ENCODE measurements at places on chromosomes 3 and 15. TPM values are rescaled to one million over a fixed set of nuclear protein-coding genes. Genes with fewer than 3 reads are reported as not detected.

The SPTSSB gene
- 4.5 TPM for total RNA-seq

The ZBBX gene
- total RNA-seq = not detected

DNA sequence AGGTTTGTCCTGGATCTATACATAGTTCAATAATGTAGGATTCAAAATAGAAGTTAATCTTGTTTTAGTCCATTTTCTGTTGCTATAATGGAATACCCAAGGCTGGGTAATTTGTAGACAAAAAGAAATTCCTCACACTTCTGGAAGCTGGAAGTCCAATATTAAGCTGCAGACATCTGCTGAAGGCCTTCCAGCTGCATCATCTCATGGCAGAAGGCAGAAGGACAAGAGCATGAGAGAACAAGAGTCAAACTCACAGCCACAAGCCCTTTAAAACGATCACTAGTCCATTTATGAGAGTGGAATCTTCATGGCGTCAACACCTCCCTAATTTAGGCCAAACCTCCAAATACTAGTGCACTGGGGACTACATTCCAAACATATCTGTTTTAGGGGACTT is 669.3 kb downstream of the ROBO2 start:
- DNase-seq = no peak

DNA sequence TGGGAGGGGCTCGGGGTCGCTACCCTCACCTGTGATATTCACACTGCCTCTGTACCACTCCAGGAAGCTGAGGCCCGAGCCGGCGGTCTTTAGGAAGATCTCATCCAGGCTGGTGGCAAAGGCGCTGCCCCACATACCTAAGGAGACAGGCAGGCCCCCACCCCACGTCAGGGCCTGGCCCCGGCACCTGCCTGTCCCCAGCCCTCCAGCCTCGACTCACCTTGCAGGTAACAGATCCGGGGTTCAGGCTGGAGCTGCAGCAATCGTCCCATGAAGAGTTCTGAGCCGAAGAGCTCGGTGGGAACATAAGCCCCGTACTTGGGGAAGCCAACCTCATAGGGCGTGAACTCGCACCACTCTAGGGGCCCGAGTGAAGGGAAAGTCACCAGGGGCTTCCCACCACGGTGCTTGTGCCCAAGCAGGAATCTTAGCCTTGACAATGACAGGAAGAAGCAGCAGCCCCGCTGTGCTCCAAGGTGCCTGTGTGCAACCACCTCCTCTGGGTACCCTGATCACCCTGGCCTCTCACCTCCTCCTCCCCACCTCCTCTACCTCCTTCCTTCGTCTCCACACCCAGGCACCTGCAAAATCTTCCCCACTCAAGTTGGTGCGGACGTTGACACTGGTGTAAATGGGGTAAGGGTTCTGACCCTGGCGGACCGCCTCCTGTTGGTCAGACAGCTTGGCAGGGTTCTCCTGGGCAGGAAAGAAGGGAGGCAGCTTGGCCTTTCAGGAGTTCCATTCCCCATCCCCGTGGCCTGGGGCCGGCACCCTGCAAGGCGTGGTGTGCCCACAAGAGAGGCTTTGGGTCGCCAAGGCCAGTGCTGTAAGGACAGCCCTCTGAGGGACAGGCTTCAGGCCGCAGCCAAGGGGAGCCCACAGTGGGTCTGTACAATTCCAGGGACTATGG is 10.6 kb downstream of the PLA2G4F start:
- DNase-seq = peak; percentile 48

The PAQR5 gene
- 0.58 TPM for total RNA-seq

The FLNB gene
- 154 TPM for total RNA-seq

- DNase-seq = no peak
These were observed 22.6 kb downstream of the WHAMM start for GRCh38 chr15:82831894-82832600.

GRCh38 chr3:142929890-142930289 is 33.6 kb downstream of the PAQR9 start:
- no peak for DNase-seq

DNA sequence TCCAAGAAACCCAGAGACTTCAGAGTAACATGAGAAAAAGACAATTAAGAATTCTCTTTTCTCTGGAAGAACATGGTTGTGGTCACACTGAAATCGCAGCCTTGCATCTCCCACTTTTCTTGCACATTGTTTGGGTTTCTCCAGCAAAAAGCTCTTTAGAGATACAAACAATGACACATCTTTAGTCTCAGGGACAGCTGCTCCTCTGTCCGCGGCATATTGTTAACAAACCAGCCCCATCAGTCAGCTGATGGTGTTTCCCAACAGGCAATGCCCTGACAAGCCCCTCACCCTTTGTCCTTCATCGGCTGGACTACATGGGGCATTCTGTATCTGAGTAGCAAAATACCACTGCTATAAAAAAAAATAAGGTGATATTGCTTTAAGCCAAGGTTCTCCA is 53.4 kb downstream of the UMPS start:
- DNase-seq = peak; percentile 6
